ENCODE measurements at places on chromosomes 7 and 10.
A peak's percentile ranks its signal among the peaks of the same experiment; 100 is the strongest.

DNA sequence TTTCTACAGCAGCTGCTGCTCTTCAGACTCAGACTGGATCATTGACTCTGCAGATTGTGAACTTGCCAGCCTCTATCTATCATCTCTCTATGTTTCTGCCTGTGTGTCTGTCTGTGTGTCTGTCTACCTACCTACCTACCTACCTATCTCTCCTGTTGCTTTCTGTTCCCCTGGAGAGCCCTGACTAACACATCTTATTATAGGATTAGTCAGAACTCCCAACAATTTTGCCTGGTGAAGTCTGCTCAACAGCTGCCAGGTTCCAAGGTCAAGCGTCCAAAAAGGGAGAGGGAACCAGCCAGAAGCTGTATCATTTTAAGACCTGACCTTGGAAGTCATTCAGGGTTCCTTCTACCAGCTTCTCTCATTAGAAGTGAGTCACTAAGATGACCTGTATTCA is 579.0 kb upstream of the DPP6 start:
- no peak for DNase-seq

GRCh38 chr7:44762300-44762699 is 13.7 kb downstream of the ZMIZ2 start:
- DNase-seq: no peak

- no peak for DNase-seq
These were observed 10.4 kb upstream of the ZMYND11 start for GRCh38 chr10:124874-125273.

DNA sequence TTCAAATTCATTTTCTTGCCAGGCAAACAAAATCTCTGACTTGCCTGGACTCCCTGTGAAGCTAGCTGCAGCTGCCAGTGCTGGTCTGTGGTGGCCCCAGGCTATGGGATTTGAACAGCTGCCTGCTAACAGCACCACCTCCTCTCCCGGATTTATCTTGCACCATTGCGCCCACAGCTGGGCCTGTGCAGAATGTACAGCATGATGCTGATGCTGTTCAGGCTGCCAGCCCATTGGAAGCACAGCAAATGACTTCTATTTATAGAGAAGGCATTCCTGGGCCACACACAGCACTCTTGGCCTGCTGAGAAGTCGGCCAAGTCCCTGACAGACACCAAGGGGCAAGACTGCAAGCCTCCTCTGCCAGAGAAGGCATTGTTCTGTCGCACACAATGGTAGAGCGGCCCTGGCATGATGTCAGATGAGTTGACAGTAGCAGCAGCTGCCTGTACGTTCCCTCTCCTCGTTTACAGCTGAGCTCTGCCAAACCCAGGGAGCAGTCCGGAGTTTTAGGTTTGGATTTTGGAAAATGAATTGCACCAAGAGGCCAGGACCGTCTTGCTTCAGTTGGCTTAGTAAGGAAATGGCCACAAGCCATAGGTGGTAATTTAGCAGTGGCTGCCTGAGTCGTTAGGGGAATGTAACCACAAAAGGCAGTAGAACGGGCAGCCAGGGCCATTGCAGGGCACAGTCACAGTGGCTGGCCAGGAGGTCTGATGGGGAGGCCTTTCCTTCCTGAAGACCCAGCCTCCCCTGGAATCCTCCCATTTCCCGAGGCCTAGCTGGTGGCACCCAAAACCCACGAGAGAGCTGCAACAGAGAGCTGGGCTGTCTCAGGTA is 38.5 kb downstream of the MTURN start:
- DNase-seq: peak; percentile 87

GRCh38 chr7:13518738-13519137 is 470.7 kb downstream of the ETV1 start:
- DNase-seq: no peak

DNA sequence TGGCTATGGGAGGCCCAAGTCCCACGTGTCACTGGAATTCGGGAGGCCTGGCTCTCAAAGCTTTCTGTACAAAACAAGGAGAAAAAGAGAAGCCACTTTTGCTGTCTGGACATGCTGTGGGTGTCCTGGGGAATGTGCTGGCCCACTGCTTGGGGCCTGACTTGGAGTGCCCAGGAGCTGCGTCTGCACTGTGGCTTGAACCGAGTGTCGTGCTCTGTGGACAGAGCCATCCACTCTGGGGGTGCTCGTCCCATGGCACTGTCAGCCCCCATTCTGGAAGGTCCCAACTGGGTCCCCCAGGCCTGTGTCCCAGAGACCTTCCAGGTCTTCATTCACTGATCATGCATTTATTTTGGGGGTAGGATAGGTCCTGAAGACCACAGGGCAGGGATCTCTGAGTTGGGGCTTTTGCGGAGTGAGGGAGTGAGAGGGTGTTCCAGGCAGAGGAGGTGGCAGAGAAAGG is 138.0 kb downstream of the LHPP start:
- DNase-seq: peak; percentile 44

GRCh38 chr10:5818894-5819293 is 5.7 kb upstream of the GDI2 start:
- peak; percentile 64 for DNase-seq

- no peak for DNase-seq
These were observed 127.3 kb upstream of the PCBD1 start for GRCh38 chr10:71015674-71016073.

- DNase-seq: no peak
These were observed 63.1 kb downstream of the VWA2 start for GRCh38 chr10:114301951-114302710.

- peak; percentile 47 for DNase-seq
These were observed 40.3 kb upstream of the ANK3 start for GRCh38 chr10:60430017-60430416.

GRCh38 chr7:109158246-109158645 is 588.6 kb downstream of the DNAJB9 start:
- no peak for DNase-seq

DNA sequence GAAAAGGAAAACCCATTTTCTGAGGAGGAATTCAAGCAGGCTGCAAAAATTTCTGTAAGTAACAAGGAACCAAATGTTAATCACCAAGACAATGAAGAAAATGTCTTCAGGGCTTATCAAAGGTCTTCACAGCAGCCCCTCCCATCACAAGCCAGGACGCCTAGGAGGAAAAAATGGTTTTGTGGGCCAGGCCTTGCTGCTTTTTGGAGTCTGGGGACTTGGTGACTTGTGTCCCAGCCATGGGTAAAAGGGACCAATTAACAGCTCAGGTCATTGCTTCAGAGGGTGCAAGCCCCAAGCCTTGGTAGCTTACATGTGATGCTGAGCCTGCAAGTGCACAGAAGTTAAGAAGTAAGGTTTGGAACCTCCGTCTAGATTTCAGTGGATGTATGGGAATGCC is 55.7 kb upstream of the FOXP2 start:
- no peak for DNase-seq

- DNase-seq: peak; percentile 64
These were observed 66.9 kb downstream of the PTPRE start for GRCh38 chr10:127973791-127974311.

GRCh38 chr7:142581341-142581740 is 167.9 kb upstream of the PRSS1 start:
- DNase-seq: no peak

DNA sequence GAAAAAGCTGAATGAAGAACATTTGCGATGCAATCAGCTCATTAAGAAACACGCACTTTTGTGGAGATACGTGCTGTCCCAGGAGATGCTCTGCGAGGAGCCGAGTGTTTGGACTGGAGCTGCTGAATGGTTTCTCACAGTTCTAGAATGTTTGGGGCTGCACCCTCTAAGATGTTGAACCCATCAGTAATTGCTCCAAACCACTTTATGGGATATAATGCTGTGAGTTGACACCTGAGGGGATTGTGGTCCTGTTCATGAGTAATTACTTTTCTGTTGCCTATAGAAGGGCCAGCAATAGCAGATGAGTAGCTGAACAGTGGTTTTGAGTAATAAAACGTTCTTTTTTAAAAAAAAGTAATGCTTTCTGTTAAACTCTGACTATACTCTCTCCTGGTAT is 63.1 kb downstream of the IKZF1 start:
- no peak for DNase-seq

GRCh38 chr7:47730142-47730541 is 148.2 kb upstream of the TNS3 start:
- DNase-seq: no peak

- DNase-seq: no peak
These were observed 7.7 kb downstream of the INSIG1 start for GRCh38 chr7:155305231-155305904.

DNA sequence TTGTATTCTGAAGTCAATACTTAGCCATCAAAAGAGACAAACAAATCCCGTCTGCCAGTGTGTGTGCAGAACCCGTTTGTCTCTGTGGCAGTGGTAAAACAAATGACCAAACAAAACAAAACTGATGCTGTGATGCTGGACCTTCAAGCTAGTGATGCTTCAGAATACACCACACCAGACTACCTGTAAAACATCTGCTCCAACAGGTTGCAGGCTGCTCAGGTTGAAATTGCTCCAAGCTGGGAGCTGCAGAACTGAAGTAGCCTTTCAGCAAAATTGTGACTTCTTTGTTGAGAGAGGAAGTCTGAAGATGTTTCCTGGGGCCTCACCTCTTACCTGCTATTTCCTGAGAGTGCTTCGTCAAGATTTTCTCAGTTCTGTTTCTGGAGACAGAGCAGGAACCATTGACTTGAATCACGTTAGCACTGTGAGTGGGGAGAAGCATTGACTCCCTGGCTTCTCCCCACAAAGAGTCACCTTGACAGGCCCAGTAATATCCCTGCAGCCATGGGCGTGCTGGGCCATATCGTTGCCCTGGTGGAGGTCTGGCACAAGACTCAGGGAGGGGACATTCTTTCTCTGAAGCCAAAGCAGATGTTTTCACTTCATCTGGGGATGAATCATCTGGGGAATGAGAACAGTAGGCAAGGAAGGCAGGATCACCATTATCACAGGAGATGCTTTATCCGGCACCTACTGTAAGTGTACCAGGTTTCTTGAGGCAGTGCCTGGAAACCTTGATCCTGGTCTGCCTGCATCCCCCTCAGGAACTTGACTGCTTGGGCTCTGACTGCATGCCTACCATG is 80.2 kb downstream of the RBM20 start:
- no peak for DNase-seq

- DNase-seq: no peak
These were observed 9.9 kb downstream of the TASOR2 start for GRCh38 chr10:5694573-5694972.

GRCh38 chr10:103479135-103479534 is at the start of gene CALHM3:
CALHM3 (minus strand) TSS chr10:103479240; CDS start chr10:103479032, 208 bp downstream.
- DNase-seq: no peak

- no peak for DNase-seq
These were observed 20.8 kb upstream of the OR6B1 start for GRCh38 chr7:143979359-143979758.

- no peak for DNase-seq
These were observed 1.5 kb upstream of the LRRC4 start for GRCh38 chr7:128032605-128033235.
